SHP77 treated with DMSO at 0.1 percent for 48 hours (cell line): ENCODE measurements at places on chromosomes 2 and 18.

- DNase-seq = no peak
Observed at GRCh38 chr18:61448316-61448715, 115.1 kb downstream of the CDH20 start.

DNA sequence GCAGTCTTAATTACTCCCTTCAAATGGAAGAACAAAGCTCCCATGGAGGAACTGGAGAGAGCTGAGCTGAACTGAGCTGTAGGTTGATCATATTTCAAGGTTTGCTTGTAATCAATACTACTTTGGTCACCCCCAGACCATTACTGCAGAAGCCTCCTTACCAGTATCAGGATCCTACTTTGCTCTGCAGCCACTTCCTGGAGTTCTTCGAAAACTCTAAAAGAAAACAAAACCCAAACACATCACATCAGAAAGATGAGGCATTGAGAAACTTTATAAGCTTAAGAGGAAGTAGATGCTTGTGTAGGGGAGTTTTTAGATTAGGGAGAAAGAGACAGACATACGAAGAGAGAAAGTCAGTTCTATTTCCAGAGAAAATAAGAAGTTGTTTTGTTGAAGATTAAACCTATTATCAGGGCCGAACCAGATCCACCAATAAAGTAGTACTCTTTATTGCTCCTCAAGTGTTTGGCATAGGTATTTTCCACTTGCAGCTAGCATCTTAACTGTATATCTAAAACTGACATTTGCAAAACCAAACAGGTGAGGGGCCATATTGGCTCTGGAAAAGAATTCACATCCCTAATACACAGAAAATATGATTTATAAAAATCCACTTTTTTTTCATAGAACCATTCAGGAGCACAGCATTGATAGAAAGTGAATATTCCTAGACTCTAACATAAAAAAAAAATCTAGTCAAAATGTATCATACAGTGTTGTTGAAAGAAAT, 166.9 kb upstream of the KLF7 start:
- no peak for DNase-seq

DNA sequence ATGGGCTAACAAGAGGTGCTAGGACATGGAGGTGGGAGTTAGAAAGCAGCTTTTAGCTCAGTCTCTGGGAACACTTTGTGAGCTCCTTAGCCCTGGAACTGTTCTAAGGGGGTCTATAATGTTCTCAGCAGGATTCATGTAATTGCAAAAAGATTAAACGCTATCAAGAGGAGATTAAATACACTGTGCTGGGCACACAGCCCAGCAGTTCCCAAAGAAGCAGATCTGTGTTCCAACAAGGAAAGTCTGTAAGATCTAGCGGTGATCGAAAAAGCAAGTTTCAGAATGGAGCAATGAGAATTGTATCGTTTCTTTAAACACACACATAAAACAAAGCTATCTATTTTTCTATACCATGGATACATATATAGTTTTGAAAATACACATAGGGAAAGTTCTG, 2.4 kb upstream of the ARID5A start:
- DNase-seq = no peak

GRCh38 chr2:180618570-180618969, 361.8 kb upstream of the UBE2E3 start:
- no peak for DNase-seq

GRCh38 chr2:79861059-79861374, 348.2 kb downstream of the CTNNA2 start:
- no peak for DNase-seq

- no peak for DNase-seq
Observed at GRCh38 chr2:226187616-226188015, 612.0 kb downstream of the IRS1 start.

DNA sequence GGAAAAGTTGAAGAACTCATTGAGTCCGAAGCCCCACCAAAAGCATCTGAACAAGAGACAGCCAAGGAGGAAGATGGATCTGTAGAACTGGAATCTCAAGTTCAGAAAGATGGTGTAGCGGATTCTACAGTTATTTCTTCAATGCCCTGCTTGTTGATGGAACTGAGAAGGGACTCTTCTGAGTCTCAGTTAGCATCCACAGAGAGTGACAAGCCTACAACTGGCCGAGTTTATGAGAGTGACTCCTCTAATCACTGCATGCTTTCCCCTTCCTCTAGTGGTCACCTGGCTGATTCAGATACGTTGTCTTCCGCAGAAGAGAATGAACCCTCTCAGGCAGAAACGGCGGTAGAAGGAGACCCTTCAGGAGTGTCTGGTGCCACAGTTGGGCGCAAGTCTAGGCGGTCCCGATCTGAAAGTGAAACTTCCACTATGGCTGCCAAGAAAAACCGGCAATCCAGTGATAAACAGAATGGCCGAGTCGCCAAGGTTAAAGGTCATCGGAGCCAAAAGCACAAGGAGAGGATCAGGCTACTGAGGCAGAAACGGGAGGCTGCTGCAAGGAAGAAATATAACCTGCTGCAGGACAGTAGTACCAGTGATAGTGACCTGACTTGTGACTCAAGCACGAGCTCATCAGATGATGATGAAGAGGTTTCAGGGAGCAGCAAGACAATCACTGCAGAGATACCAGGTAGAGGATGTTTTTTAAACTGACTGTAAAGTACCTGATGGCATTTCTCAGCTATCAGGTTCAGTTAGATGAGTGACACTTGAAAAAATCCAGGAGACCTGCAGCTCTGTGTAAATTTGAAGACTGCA, 111.9 kb downstream of the HAUS1 start:
- DNase-seq = no peak

GRCh38 chr2:148888003-148888501, 13.0 kb downstream of the KIF5C start:
- DNase-seq = no peak

DNA sequence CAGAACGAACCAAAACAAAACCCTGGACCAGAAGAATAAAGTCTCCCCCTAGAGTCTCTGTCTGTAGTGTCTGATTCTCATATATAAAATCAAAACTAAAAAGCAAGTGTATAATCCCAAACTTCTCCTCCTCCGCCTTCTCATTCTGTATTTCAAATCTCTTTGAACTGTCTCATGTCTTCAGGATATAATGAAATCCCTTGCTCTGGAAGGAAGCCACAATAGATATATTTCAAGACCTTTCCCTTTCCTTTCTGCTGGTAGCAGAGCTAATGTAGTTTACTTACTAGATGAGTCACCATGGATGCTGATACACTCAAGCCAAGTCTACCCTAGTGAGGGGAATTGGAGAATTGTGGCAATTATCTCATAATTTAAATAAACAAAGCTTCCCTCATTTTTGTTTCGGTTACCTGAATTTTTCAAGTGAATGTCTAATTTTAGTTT, 33.5 kb upstream of the CCDC93 start:
- no peak for DNase-seq

- DNase-seq = no peak
Observed at GRCh38 chr18:10416065-10416464, 38.4 kb upstream of the APCDD1 start.

DNA sequence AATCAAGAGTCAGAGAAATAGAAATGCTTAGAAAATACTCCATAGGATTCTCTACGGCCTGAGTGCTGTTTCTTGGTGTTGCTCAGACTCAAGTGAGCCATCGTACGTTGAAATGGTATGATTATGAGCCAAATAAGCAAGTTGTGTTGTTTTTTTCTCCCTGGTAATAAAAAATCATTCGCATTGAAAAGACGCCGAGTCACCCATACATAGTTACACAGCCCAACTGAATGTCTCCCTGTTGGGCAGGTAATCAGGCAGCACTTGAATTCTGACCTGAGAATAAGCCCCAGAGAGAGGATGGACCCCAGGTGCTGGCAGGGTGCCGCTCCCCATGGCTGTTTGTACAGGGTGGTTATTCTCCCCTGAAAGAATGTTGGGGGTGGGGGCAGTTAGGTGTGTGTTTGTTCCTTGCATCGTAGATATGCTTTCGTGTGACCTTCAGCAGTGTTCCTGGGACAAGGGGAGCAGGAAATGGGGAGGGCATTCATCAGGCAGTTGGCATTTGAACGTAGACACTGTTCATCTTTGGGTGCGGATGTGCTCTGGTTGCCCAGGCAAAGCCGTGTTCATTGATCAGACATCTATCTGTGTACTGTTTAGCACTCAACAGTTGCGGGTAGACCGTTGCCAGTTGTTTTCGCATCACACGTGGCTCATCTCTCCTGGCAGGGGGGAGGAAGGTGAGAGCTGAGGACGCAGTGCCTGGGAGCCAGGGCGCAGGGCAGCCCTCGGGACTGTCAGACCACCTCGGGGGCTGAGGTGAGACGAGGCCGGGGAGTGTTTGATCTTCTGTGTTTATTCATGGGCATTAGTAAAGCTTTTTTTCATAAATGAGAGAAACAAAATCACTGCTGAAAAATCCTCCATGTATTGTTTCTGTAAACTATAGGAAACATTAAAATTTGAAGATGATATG, 27.3 kb downstream of the MTCL1 start:
- DNase-seq = no peak

- DNase-seq = no peak
Observed at GRCh38 chr2:33312355-33312754, 164.1 kb upstream of the RASGRP3 start.

- no peak for DNase-seq
Observed at GRCh38 chr2:241061275-241061674, 40.8 kb downstream of the MTERF4 start.

- no peak for DNase-seq
Observed at GRCh38 chr2:100243631-100244030, 78.7 kb downstream of the LONRF2 start.

GRCh38 chr18:12034241-12035100, 53.2 kb downstream of the IMPA2 start:
- DNase-seq = no peak

DNA sequence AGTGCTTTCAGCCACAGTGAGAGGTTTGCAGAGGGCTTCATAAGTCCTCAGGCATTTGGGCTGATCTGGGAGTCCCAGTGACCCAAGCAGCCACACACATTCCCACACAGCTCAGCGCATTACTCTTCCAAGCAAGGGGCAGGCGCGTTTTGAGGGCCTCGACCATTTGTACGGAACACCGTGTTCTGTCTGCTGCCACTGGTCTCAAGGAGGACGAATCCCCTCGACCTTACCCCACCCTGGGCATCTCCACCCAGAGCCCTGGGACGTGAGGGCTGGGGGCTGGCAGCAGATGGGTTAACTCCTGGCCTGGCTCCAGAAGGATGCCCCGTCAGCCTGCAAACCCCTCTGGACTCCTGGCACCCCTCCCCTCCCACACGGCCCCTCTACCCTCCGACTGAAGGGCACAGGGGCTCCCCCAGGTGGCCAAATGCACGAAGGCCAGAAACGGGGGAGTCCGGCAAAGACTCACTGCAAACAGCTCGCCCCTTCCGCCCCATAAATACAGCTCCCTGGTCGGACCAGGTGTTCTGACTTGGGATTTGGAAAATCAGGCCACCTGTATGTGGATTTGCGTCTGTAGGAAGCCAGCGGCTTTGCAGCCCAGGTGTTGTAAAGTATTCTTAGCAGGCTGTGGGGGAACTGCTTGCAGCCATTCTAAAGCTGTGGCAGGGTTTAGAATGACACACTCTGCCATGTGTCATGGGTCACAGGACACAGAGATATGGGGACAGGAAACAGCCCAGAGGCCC, 33.6 kb upstream of the PTMA start:
- DNase-seq = peak; percentile 40

DNA sequence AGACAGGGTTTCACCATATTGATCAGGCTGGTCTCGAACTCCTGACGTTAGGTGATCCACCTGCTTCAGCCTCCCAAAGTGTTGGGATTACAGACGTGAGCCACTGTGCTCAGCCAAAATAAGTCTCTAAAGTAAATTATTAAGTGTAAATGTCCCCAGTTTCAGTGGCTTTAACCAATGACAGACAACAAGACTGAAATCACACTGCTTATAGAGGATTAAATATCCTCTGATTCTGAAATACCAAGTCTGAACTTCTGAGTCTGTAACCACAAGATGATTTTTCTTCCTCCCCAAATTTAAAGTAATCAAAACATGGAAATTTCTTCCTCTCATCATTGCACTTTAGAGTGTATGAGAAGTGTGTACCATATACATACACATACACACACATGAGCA, 16.5 kb upstream of the ANKRD44 start:
- DNase-seq = no peak

- DNase-seq = peak; percentile 20
Observed at GRCh38 chr18:13831864-13832508, 8.0 kb downstream of the MC5R start.

DNA sequence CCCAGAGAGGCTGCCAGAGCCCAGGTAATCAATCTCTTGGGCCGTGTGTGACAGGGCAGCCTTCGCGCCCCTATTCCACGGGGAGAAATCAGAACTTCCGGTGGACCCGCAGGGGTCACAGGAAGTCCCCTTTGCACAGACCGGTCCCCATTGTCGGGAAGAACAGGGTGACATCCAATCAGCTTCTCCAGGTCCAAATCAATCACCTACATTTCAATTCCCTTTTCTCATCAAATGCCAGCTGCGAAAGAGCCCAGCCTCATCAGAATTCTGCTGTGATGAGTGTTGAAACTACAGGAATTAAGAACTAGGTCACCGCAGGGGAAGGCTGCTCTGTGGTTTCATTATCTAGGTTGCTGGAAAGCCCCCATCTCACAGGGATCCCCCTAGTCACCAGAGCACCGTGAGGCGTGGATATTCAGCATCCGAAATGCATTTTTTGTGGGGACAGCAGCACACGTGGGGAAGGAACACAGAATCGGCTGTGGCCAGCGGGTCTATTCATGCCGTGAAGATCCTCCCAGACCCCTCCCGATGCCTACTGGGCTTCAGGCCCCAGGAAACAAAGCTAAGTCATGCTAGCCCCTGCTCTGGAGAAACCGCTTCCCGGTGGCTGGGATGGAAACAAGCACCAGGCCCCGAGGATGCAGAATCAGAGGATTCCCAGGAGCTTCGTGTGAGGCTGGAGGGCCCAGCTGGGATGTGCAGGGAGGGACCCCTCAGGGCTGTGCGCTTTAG, 193.7 kb upstream of the ID2 start:
- no peak for DNase-seq

GRCh38 chr18:78085241-78086185, 835.9 kb downstream of the GALR1 start:
- DNase-seq = no peak

DNA sequence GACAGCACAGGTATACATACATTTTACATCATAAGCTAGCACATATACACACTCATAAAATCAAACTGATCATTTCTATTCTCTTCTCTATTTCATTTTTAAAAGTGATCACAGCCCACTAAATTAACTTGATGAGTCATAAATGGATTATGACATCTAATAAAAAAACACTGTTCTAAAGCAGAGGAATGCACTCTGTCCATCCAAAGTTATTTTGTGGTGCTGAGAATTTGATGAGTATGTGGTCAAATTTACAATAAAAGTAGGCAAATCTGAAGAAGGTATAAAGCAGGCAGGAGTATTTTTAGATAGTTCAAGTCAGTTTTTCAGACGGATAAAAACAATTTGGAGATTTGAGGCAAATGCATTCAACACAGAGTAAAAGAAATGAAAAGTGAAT, 104.4 kb downstream of the NOL4 start:
- DNase-seq = no peak
